ENCODE measurements at places on chromosomes 13 and 19.
A peak's percentile ranks its signal among the peaks of the same experiment; 100 is the strongest.

GRCh38 chr13:100439247-100439970 is 149.2 kb downstream of the GGACT start:
- peak; percentile 67 for DNase-seq

GRCh38 chr13:111178402-111178801 is 63.3 kb downstream of the ARHGEF7 start:
- no peak for DNase-seq

DNA sequence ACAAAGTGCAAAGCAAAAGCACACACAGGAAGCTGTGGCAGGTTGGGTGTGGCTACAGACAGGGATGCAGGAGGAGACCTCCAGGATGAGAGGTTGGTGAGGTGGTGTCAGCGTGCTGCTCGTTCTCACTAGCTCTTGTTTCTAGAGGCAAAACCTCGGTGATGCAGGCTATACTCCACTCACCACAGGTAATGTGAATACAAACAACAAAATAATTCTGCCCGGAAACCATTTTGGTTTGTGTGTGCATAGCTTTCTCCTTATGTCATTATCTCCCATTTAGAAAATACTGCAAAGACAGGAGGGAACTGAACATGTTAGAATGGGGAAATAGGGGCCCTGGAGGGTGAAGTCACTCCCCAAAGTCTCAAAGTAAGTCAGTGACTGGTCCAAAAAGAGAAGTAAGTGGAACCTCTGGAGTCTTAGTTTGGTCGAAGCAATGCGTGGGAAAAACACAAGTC is 9.4 kb downstream of the LCP1 start:
- DNase-seq, result no peak

- DNase-seq, result no peak
These were observed 39.6 kb downstream of the ANKRD10 start for GRCh38 chr13:110875241-110875640.

DNA sequence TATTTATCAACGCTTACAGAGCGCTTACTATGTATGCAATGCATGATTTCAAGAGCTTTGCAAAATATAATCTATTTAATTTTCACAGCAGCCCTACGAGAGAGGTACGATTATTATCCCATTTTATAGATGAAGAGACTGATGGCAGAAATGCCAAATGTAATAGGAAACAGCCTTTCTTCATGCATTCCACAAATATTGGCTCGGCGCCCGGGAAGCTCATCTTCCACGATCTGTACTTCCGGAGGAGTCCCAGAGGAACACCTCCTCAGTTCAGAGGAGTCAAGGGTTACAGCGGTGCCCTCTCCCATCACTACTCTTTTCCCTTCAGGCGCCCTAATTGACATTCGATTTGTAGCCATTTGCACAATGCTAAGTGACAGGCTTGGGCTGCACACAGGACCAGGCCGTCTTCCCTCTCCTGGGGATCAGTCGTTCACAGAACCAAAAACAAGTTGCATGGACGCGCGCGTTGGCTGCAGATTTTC is 1.1 kb upstream of the ARHGAP35 start:
- DNase-seq, result peak; percentile 88
